SJCRH30 (cell line): ENCODE measurements at places on chromosomes 1 and 21.

DNA sequence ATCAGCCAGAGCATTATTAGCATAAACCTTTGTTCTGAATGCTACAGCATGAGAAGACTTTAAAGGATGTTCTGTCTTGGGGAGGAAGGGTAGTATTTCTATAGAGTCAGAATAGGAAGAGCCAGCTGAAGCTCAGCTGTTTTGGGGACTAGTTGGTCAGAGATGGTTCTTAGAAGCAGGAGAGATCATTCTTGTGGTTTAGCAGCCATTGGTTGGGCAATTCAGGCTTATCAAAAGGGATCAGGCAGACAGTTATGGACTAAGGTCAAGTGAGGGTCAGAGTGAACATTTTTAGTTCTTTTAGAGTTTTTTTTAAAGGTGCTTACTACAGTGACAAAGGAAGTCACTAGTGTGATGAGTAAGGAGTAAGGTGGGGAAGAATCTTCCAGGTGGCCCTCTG is 245.5 kb downstream of the RPS6KC1 start:
- peak; percentile 32 for DNase-seq

DNA sequence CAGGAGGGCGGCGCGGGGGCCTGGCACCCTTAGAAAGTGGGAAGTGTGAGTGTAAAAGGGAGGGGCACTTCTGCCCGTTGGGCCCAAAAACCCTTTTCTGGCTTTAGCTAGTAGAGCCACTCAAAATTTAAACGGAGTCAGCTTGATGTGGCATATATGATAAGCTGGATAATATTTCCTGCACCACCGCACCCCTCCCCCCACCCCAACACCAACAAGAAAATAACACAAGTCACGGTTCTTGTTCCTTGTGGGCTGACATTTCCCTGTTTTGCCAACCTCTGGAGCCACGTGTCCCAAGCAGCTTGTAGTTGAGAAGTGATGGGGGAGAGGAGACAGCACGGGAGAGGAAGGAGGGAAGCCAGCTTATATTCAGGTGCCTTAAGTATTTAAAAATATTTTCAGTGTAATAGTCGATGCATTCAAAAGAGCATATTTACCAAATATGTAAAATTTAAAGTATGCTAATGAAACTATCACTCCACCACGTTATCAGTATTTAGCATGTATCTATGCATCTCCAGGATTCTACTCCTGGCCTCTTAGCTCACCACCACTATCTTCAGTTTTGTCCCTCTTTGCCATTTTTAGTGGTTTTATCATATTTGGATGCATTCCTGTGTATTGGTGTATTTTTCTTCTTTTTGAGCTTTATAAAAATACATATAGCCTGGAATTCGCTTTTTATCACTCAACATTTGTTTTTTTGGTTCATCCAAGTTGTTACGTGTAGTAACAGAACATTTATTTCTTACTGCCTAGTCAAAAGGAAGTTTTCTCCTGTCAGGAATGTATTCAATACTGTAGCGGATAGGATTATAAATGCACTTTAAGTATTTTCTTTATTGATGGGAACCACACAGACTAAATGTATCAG is 773 bp upstream of the DDX59 start:
- peak; percentile 64 for DNase-seq

- DNase-seq = no peak
These were observed 148.1 kb downstream of the NRIP1 start for GRCh38 chr21:14916676-14917141.

GRCh38 chr21:16330082-16330907 is 600.5 kb downstream of the USP25 start:
- DNase-seq = peak; percentile 51

DNA sequence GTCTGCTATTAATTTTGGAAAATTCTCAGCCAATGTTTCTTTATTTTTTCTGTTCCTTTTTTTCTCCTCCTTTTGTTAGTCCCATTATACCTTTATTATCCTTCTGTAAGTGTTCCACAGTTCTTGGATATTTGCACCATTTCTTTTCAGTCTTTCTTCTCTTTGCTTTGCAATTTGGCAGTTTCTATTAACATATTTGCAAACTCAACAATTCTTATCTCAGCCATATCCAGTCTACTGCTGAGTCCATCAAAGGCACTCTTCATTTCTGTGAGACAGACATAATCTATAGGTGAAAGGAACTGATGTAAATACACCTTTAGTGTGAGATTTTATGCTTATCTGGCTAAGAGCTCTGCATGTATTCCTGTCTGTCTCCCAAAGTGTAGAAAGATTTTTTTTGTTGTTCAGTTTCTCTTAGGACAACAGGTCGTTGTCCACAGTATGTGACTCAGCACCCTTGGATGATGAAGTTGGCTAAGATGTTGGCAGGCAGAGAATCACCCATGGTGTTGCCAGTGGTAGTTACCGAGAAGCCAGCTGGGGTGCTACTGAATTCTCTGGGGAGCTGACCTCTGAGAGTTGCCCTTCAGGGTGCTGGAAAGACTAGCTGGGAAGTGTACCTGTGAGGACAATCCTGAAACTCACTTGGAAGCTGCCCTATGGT is 38.4 kb downstream of the LEPR start:
- no peak for DNase-seq

DNA sequence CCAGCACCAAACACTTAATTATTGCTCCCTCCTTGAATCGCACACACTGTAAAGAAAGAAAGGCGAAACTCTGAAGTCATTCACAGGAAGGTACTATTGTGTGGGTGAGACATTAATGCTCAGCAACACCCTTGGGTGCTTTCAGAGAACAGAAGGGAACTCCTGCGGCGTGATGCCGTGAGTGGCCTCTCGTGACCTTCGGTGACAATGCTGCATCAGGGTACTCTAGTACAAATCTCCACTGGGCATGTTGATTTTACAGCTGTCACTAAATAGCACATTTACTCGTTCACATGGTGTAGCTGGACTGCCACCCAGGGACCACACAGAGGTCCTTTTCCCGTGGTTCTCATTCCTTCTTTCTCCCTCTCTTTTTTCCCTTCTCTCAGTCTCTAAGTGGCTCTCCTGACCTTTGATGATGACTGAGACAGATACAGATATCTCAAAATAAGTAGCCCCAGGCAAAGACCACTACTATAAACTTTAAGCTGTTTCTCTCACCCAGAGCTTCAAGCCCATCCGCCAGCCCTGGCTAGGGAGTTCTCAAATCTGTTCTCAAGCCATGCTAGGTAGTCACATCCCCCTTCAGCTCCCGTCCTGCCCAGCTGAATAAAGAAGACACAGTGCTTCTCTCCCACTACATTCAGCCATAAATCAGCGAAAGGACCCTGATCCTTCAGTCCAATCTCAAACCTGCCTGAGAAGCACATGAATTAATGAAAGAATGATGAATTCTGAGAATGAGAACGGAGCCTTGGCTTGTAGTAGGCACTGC is 223.4 kb upstream of the FMN2 start:
- DNase-seq = peak; percentile 27

- DNase-seq = no peak
These were observed 77.5 kb downstream of the TPR start for GRCh38 chr1:186297439-186298045.

DNA sequence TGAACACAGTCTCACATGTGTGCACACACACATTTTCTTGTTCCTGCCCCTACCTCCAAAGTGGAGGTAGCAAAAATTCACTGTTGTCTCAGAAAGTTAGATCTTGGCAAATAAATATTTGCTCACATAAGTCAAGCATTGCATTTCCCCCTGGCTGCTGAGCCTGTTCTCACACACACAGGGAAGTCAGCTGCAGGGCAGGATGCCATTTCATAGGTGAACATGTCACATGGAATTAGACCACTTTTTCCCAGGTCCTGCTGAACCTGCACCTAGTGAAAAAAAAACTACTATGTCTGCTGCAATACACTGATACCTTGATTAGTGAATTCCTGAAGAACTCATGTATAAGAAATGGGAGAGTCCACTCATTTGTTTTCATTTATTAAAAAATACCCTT is 5.3 kb upstream of the CD55 start:
- DNase-seq = no peak

DNA sequence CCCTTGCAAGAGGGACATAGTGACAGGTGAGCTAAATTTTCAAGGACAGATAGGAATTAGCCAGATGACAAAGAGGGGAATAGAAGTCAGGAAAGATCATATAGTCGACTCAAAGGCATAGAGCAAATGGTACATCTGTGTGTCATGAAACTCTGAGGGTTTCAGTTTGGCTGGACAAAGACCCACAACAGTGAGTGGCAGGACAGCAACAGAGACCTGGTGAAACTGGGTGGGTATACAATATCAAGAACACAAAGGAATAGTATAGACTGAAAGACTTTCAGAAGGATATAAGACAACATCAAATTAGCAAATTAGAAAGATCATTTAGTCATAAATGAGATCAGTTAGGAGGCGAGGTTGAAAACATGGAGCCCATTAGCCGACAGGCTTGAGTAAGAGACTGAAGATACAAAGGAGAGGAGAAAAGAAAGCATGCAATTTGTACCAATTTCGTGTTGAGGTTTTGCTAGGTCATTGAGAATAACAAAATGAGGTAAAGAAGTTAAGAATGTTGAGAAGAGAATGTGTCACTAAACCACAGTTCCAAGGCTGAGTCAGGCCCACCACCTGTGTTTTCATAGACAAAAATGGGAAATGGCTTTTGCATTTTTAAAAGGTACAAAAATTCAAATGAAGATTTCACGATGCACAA is 213.8 kb downstream of the HHIPL2 start:
- peak; percentile 27 for DNase-seq

GRCh38 chr1:248627971-248628844 is 6.7 kb downstream of the OR2T11 start:
- DNase-seq = no peak

DNA sequence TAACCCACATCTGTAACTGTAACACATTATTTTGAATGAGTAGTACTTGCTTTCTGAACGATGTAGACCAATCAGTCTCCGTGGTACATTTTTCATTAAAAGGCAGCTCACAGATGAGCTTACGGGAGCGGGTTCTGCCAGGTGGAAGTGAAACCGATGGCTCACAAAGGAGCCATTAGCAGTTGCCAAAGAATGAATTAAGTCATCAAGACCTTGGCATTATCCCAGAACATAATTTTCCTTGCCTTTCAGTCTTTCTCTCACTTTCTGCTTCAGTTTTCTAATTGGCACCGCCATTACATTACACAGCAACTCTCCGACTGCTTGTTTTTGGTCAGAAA is 33.5 kb upstream of the UTS2 start:
- no peak for DNase-seq

DNA sequence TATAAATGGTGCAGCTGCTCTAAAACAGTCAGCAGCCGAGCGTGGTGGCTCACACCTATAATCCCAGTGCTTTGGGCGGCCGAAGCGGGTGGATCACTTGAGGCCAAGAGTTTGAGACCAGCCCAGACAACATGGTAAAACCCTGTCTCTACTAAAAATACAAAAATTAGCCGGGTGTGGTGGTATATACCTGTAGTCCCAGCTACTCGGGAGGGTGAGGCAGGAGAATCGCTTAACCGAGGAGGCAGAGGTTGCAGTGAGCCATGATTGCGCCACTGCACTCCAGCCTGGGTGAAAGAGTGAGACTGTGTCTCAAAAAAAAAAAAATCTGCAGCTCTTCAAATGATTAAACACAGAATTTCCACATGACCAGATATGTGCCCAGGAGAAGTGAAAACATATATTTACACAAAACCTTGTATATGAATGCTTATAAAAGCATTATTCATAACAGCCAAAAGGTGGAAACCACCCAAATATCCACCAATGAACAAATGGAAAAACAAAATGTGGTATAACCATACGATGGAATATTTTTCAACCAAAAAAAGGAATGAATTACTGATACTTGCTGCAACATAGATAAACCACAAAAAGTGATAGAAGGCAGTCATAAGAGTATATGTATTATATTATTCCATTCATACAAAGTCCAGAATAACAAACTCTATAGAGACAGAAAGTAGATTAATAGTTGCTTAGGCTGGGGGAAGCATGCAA is 14.1 kb downstream of the EPS15 start:
- no peak for DNase-seq

GRCh38 chr1:214106375-214106774 is 118.6 kb downstream of the PROX1 start:
- no peak for DNase-seq

- no peak for DNase-seq
These were observed 746.5 kb downstream of the USP25 start for GRCh38 chr21:16476056-16476825.

DNA sequence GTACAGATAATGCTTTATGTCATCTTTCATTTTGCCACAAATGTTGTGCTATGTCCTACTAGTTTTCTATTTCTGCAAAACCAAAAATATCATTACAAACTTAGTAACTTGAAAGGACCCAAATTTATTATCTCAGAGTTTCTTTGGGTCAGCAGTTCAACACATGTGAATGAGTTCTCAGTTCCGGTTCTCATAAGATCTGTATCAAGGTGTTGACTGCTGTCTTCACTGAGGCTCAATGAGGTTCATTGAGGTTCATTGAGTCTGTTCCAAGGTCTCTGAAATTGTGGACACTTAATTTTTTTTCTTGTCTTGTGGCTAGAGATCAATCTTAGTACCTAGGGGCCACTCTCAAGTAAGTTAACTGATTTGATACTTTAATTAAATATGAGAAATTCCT is 525.1 kb upstream of the BRINP3 start:
- no peak for DNase-seq

DNA sequence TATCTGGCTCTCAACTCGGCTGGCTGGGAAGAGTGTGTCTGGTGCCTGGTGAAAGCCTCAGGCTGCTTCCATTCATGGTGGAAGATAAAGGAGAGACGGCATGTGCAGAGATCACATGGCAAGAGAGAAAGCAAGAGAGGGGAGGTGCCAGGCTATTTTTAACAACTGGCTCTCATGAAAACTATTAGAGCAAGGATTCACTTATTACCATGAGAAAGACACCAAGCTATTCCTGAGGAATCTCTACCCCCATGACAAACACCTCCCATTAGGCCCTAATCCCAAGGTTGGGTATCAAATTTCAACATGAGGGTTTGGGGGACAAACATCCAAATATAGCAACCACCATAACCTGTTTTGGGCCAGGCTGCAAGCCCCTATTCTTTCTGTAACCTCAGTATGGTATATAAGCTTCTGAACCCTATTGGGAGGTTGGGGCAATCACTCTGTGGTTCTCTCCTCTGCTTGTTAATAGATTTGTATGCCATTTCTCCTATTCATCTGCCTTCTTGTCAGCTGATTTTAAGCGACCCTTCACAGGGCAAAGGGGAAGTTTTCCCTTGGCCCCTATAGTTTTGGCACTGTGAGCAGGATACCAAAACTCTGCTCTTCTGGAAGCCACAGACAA is 179.0 kb upstream of the TNR start:
- peak; percentile 2 for DNase-seq

- no peak for DNase-seq
These were observed 14.8 kb upstream of the CDCP2 start for GRCh38 chr1:54167422-54168139.

DNA sequence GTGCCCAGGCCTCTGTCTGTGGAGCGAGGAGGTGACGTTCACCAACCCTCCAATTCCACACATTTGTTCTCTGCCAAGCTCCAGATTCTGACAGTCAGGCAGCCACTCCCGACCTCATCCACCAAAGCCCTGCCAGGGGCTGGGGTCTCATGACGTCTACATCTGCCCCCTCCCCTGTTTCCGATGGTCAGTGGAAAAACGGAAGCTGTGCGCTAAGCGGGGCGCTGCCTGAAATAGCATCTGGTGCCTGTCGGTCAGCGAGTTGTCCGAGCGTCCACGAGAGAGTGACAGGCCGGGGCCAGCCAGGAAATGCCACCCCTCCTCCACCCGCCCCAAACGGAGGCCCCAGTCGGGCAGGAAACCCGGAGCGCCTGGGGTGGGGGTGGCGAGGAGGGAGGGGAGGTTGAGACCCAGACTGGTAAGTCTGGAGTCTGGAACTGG is 3.2 kb upstream of the TAL1 start:
- DNase-seq = peak; percentile 49
